Spleen (tissue), 13 donors: ENCODE measurements at places on chromosomes 2 and 18.

DNA sequence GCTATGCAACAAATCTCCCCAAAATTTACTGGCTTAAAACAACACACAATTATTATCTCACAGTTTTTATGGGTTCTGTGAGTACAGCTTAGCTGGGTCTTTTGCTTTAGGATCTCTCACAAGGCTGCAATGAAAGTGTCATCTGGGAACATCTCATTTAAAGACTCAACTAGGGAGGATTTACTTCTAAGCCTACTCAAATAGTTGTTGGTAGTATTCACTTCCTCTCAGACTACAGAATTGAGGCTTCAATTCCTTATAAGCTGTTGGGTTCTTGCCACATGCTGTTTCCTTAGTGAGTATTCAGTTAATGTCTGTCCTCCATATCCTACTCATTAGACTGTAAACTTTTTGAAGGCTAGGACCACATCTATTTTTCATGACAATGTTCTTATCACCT is 72.3 kb downstream of the MDH1 start:
- no peak for DNase-seq

- DNase-seq, result no peak
Observed at GRCh38 chr2:5946225-5947115, 254.3 kb downstream of the SOX11 start.

DNA sequence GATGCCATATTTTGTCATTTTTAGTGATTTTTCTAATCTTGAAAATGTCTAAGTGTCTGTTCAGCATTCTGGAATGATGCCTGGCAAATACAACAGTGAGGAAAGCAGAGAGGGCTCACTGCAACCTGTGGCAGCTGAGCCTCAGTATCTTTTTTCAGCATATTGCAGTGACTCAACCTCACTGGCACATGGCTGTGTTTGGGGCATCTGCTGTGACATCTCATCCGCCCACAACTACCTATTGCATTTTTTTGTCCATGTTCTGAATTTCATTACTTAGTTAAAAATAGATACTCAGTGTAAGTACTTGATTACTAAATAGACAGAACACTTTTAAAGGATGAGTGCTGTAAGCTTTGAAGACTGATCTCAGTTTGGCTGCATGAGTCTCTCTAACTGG is 10.7 kb downstream of the BABAM2 start:
- no peak for DNase-seq

DNA sequence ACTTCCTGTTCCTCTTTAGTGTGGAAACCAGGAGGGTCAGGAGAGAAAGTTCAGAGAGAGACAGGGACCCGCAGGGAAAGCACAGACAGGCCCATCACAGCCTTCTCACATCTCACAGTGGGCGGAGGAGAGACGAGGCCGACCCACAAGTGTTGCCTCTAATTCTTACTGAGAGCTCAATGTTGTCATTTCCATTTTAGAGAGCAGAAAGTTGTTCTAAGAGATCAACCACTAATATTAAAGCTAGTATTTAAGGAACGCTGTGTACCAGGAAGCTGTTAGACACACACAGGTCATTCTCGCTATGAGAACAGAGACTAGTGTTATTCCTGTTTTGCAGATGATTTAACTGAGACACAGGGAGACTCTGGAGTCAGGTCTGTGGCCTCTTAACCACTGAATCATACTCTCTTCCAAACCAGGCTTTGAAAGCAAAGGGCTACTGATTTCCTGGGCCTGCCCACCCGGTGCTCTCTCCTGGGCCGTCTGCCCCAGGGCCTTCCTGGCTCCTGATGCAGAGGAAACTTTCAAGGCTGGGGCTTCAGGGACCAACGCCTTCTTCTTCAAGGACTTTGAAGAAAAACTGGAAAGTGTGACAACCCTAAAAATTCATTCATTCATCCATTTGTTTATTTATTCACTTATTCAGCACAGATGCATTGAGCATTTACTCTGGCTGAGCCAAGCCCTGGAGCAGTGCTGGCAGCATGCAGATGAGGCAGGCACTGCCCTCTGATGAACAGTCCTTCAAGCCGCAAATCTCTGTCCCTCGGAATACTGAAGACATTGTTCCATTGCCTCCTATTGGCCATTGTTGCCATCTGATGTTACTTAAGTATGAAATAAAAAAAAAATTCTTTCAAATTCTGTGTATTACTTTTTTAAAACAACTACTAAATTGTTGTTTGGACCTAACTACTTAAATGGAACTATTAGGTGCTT is 37.2 kb upstream of the BIN1 start:
- DNase-seq, result no peak

DNA sequence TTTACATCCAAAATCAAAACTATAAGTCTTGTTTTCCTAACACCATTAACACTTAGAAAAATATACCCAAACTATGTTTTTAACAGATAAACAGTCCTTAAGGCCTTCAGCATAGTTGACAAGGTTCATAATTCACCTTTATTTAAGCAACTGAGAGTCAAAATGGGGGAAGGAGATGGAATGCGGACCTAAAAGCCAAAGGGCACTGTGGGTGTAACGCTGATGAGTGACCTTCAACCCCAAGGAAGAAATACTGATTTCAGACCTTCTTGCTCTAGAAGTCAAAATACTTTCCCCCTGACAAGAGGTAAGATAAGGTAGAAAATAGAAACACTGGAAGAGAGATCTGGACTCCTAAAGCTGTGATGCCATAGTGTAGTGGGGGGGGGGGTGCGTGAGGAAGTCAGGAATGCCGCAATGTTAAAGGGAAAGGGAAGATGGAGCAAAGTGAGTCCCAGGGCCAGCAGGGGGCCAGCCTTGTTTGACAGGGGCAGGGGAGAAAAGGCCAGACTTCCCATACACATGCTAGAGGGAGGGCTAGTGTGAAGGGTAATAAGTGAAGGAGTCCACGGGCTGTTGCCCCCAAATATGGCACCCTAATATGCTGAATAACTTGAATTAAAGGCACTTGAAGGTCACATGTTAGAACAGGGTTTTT is 31.4 kb downstream of the CCDC93 start:
- peak; percentile 57 for DNase-seq

- no peak for DNase-seq
Observed at GRCh38 chr2:170143045-170143717, 34.8 kb upstream of the MYO3B start.

DNA sequence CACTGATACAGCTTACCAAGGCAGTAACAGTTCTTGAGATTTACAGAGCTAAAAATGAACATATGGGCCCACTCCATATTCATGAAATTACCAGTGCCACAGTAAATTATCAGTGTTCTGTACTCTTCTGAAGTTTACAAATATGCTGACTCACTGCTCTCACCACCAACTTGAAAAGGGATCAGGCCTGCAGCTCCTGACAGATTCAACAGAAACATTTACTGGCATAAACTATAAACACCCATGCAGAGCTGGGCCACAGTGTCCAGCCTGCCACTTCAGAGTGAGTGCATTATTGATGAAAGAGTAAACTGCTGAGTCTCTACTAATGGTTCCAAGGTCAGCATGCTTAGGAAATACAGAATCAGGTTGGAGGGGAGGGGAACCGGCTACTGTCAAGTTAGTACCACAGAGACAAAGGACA is 83.1 kb downstream of the FARSB start:
- no peak for DNase-seq
